NCI-H1092 (cell line): ENCODE measurements at places on chromosomes 2 and 18.

DNA sequence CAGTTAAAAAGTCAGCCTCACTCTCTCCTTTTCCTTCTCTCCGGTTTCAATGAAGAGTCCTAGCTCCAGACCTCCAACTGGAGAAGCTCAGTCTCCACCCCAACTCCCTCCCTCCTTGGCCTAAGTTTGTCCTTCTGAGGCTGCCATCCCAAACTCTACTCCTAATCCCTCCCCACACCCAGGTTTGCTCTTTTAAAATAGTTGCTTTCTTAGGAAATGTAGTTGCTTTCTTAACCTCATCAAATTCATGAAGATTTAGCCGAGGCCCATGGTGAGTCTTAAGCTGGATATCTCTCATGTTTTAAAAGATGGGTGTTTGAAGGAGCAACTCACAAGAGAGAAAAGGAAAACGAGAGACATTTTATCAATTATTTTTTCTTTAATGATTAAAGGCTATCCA, 937 bp upstream of the LANCL1 start:
- no peak for DNase-seq

- DNase-seq: no peak
Observed at GRCh38 chr2:108403494-108403893, 25.7 kb downstream of the SULT1C4 start.

- no peak for DNase-seq
Observed at GRCh38 chr2:157698430-157698829, 69.8 kb upstream of the ACVR1C start.

- DNase-seq: no peak
Observed at GRCh38 chr2:73142937-73143336, 30.2 kb upstream of the RAB11FIP5 start.

GRCh38 chr2:149000158-149000938, 38.2 kb upstream of the LYPD6B start:
- no peak for DNase-seq

- DNase-seq: no peak
Observed at GRCh38 chr18:48388478-48388877, 20.7 kb downstream of the ZBTB7C start.
